ENCODE measurements at places on chromosomes 7 and 10. TPM values are rescaled to one million over a fixed set of nuclear protein-coding genes. Genes with fewer than 3 reads are reported as not detected.

Gene HABP2
- not detected for total RNA-seq

- H3K4me1 ChIP-seq = peaks cover 3% of the 10 kb centered on the region
- DNase-seq = no peak
- no peaks in the 10 kb centered on the region for H3K36me3 ChIP-seq
- no peak overlapping the region for H3K4me3 ChIP-seq
- H3K27me3 ChIP-seq = peaks cover under 1% of the 10 kb centered on the region
Observed at GRCh38 chr10:89086801-89087521, 96.4 kb downstream of the FAS start.

Gene GHRHR
- total RNA-seq = not detected

- H3K36me3 ChIP-seq = peaks cover 7% of the 10 kb centered on the region
- peaks cover 4% of the 10 kb centered on the region for H3K4me1 ChIP-seq
- no peak overlapping the region for H3K27ac ChIP-seq
- H3K27me3 ChIP-seq = no peaks in the 10 kb centered on the region
Observed at GRCh38 chr10:83425306-83425705, 714.0 kb upstream of the GHITM start.

DNA sequence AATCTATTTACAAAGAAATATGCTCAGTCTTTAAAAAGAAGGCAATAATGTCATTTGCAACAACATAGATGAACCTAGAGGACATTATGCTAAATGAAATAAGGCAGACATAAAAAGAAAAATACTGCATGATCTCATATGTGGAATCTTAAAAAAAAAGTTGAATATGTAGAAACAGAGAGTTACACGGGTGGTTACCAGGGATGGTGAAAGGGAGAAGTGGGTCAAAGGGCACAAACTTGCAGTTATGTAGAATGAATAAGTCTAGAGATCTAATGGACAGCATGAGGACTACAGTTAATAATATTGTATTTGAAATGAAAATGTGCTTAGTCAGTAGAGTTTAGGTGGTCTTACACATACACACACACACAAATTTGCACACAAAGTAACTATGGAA is 88.2 kb upstream of the CCDC71L start:
- no peak for DNase-seq
- H3K27ac ChIP-seq = no peak overlapping the region
- no peaks in the 10 kb centered on the region for H3K27me3 ChIP-seq
- H3K4me1 ChIP-seq = peaks cover 11% of the 10 kb centered on the region
- no peaks in the 10 kb centered on the region for H3K36me3 ChIP-seq

Gene CNPY1
- not detected for total RNA-seq

DNA sequence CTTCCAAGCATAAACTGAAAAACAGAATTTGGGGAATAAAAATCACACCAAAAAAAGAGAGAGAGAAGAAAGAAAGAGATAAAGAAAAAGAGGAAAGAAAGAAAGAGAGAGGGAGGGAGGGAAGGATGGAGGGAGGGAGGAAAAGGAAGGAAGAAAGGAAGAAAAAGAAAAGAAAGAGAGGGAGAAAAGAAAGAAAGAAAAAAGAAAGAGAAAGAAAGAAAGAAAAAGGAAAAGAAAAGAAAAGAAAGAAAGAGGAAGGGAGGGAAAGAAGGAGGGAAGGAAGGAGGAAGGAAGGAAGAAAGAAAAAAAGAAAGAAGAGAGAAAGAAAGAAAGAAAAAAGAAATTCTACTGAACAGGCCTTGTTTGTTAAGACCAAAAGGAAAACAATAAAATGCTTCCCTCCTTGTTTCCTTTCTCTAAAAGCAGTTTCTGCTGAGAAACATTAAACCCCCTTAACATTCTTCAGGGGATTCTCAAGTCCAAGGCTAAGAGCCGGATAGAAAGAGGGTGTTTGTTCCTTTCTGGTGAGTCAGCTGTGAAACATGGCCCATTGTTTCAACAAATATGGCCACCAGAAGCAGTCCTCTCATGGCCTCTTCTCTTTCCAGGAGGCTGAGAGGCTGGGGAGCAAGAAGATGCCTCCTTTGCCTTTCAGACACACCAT is 46.9 kb upstream of the GPAM start:
- no peak overlapping the region for H3K4me3 ChIP-seq
- peaks cover 1% of the 10 kb centered on the region for H3K27me3 ChIP-seq
- no peak overlapping the region for H3K27ac ChIP-seq
- peaks cover 16% of the 10 kb centered on the region for H3K4me1 ChIP-seq
- no peak for DNase-seq

Gene MMD2
- total RNA-seq = not detected

- peaks cover 10% of the 10 kb centered on the region for H3K4me1 ChIP-seq
- no peak for DNase-seq
- H3K27me3 ChIP-seq = peaks cover 21% of the 10 kb centered on the region
- H3K4me3 ChIP-seq = no peak overlapping the region
Observed at GRCh38 chr7:33933611-33934281, 28.4 kb downstream of the BMPER start.

DNA sequence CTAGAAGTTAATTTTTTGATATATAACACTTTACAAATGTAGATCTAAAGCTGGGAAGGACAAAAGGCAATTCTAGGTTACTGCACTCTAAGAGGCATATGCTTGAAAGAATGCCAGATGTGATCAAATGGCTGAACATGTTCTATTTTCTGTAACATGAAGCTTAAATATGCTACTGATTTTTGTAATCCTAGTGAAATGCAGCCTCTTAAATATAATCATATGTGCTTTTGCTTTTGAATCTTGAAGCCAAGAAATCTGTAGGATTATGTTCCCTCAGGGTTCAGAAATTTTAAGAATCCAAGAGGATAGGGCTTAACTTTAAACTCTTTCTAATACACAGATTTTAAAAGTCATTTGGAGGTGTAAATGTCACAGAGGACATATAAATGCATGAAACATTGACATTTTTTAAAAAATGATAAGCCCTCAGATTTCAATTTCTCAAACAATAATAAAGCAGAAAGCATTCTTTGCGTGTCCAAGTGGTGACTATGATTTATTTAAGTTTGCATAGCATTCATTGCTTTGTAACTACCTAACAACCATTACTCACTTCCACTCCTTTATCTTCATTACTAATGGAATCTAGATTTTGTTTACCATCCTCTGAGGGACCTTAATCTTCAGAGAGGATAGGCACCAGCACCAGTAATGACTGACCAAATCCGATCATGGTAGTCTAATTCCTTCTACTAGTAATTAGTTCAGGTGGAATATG is 170.4 kb downstream of the MAGI2 start:
- peak overlapping the region; percentile 83 for H3K27ac ChIP-seq
- H3K27me3 ChIP-seq = no peaks in the 10 kb centered on the region
- no peak for DNase-seq

Gene CACNB2
- 13.0 TPM for total RNA-seq

Gene ANKRD22
- total RNA-seq = 0.63 TPM

GRCh38 chr10:13375791-13376190 is 27.7 kb upstream of the SEPHS1 start:
- no peaks in the 10 kb centered on the region for H3K36me3 ChIP-seq
- no peak for DNase-seq
- H3K27me3 ChIP-seq = peaks cover 5% of the 10 kb centered on the region
- no peak overlapping the region for H3K4me3 ChIP-seq
- H3K4me1 ChIP-seq = peaks cover 9% of the 10 kb centered on the region
- H3K27ac ChIP-seq = no peak overlapping the region

DNA sequence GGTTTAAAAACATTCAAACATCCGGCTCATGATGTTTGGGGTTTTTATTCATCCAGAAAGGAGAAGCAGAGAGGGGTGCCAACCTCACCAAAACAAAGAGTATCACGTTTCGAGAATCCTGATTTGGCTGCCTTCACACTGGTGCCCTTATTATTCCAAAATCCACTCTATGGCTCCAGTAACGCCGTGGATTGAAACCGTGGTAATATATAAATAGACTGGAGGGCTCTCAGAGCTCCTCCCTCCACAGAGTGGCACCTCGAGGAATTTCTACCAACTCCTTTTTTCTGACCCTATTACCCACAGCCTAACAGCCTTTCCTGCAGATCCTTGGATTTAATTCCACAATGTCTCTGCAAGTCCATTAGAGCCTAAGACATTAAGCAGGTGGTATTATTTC is 353.6 kb downstream of the CRPPA start:
- peaks cover 9% of the 10 kb centered on the region for H3K4me1 ChIP-seq
- peaks cover 3% of the 10 kb centered on the region for H3K27me3 ChIP-seq
- no peak overlapping the region for H3K4me3 ChIP-seq
- no peak overlapping the region for H3K27ac ChIP-seq
- no peaks in the 10 kb centered on the region for H3K36me3 ChIP-seq

- H3K4me1 ChIP-seq = peaks cover 14% of the 10 kb centered on the region
- no peak overlapping the region for H3K4me3 ChIP-seq
- no peak overlapping the region for H3K27ac ChIP-seq
- no peaks in the 10 kb centered on the region for H3K36me3 ChIP-seq
- no peak for DNase-seq
- peaks cover 66% of the 10 kb centered on the region for H3K27me3 ChIP-seq
Observed at GRCh38 chr7:44327981-44328380, 2.6 kb upstream of the CAMK2B start.

DNA sequence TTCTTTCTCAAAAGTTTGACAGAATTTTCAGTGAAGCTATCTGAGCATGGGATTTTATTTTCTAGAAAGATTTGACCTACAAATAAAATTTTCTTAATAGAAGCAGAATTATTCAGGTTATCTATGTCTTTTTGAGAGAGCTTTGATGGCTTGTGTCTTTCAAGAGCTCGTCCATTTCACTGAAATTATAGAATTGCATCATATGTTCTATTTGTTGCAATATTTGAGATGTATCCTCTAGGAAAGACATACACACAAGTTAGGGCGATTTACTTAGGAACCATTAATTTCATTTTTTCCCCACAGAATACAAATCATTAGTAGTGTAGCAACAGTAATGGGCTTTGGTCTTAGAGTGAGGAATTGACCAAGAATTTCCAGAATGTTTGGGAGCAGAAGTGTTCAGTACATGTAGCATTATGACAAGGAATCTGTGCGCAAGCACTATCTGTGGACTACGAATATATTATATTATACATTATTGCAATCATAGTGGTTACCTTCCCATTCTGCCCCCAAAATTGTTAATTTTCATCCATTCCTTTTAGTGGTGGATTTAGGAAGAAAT is 12.8 kb upstream of the COL17A1 start:
- H3K27ac ChIP-seq = no peak overlapping the region
- H3K4me3 ChIP-seq = no peak overlapping the region
- DNase-seq = no peak
- peaks cover 3% of the 10 kb centered on the region for H3K36me3 ChIP-seq
- H3K27me3 ChIP-seq = peaks cover 14% of the 10 kb centered on the region
- no peaks in the 10 kb centered on the region for H3K4me1 ChIP-seq

Gene UTF1
- not detected for total RNA-seq

GRCh38 chr7:115479448-115479847 is 551.1 kb downstream of the TFEC start:
- H3K27me3 ChIP-seq = no peaks in the 10 kb centered on the region
- no peaks in the 10 kb centered on the region for H3K36me3 ChIP-seq

GRCh38 chr10:115921795-115922194 is 351.2 kb downstream of the GFRA1 start:
- H3K27me3 ChIP-seq = no peaks in the 10 kb centered on the region
- no peak overlapping the region for H3K4me3 ChIP-seq
- no peak overlapping the region for H3K27ac ChIP-seq
- H3K4me1 ChIP-seq = no peaks in the 10 kb centered on the region
- no peak for DNase-seq
- H3K36me3 ChIP-seq = peaks cover 12% of the 10 kb centered on the region

DNA sequence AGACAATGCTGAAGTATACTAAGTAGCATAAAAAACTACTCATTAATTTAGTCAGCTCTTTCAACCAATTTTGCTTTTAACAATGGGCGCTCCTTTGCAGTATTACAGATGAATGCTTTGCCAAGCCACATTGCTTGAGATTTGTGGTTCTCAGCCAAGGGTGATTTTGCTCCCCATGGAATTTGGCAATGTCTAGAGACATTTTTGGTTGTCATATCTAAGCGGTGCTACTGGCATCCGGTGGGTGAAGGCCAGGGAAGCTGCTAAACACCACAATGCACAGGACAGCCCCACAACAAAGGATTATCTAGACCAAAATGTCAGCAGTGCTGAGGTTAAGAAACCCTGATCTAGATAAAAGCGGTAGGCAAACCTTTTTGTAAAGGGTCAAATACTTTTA is 112.0 kb downstream of the UBE2H start:
- no peak for DNase-seq
- H3K4me3 ChIP-seq = no peak overlapping the region

DNA sequence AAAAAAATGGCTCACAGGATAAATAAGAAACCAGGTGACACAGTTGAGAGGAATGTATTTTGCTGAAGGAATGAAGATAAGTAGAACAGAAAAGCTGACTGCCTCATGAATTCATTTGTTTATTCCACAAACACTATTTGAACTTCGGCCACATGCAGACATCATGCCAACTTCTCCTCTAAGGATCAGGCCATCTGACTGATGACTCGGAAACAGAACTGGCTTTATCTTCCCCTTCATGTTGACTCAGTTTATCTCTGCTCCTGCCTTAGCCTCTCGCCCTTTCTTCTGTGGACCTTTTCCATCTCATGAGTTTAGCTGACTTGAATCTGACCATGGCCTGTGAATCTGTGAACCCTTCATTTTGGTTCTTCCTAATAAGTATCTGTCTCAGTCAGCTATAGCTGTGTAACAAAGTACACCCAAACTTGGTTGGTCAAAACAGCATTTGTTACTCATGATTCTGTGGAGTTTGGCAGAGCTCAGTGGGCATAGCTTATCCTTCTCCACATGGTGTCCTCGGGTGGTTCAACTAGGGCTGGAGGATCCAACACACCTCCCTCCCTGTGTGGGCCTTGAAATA is 44.0 kb upstream of the GRID1 start:
- H3K4me1 ChIP-seq = peaks cover 5% of the 10 kb centered on the region
- no peak overlapping the region for H3K27ac ChIP-seq
- peaks cover 16% of the 10 kb centered on the region for H3K27me3 ChIP-seq
- H3K4me3 ChIP-seq = no peak overlapping the region

- H3K27ac ChIP-seq = peak overlapping the region; percentile 97
- H3K36me3 ChIP-seq = no peaks in the 10 kb centered on the region
- DNase-seq = no peak
- peaks cover 63% of the 10 kb centered on the region for H3K4me1 ChIP-seq
- H3K27me3 ChIP-seq = no peaks in the 10 kb centered on the region
Observed at GRCh38 chr10:17062955-17063484, 66.6 kb downstream of the CUBN start.

- H3K36me3 ChIP-seq = peaks cover 26% of the 10 kb centered on the region
- H3K4me1 ChIP-seq = peaks cover 25% of the 10 kb centered on the region
- DNase-seq = no peak
- H3K27me3 ChIP-seq = no peaks in the 10 kb centered on the region
Observed at GRCh38 chr7:95424716-95425115, 10.1 kb downstream of the PON2 start.

GRCh38 chr10:119416855-119417254 is 125.7 kb downstream of the RGS10 start:
- H3K4me1 ChIP-seq = peaks cover 28% of the 10 kb centered on the region
- no peaks in the 10 kb centered on the region for H3K27me3 ChIP-seq
- no peaks in the 10 kb centered on the region for H3K36me3 ChIP-seq
- no peak overlapping the region for H3K4me3 ChIP-seq
- H3K27ac ChIP-seq = no peak overlapping the region
- no peak for DNase-seq

Gene UCN3
- total RNA-seq = not detected
